Kidney capillary endothelial cell (primary cell): ENCODE measurements at places on chromosomes 7 and 10.

DNA sequence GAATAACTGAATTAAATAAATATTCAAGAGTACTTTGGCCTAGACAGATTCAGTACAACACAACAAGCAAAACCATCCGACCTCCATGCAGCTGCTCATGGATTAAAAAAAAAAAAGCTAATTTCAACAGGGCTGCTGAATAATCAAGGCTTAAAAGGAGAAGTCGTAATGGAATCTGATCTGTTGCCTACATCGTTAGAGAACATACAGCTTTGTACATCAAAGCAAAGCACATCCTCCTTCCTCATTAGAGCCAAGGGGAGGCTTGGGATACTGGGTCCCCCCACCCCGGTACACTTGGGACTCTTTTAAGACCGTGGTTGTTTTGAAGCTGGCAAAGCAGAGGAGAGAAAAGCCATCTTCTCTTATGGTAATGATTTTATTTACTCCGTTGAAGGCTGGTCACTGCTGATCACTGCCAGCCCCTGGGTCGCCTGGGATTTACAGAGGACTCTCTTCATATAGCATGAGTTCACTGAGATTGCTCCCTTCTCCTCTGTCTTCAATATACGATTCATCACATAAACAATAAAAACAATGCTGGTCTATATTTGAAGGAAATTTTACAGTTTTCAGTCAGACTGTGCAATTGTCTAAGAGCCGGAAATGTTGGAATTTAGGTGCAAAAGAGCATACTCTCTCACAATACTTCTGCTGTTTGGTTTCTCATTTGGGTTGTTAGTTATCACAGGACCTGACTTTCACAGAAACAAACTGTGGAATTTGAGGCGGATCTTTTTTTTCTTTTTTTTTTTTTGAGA is 148.8 kb downstream of the FAM107B start:
- DNase-seq: no peak

GRCh38 chr7:152911922-152912321 is 152.4 kb downstream of the ACTR3B start:
- DNase-seq: no peak

- no peak for DNase-seq
These were observed 38.0 kb downstream of the KCNMA1 start for GRCh38 chr10:77599651-77600050.

GRCh38 chr7:51124321-51124720 is 192.3 kb downstream of the COBL start:
- DNase-seq: no peak

- no peak for DNase-seq
These were observed 57.1 kb downstream of the AMPH start for GRCh38 chr7:38574086-38574485.
